ENCODE measurements at places on chromosomes 3 and 15.

- DNase-seq = peak; percentile 60
Observed at GRCh38 chr15:89003865-89004725, 84.2 kb upstream of the ABHD2 start.

DNA sequence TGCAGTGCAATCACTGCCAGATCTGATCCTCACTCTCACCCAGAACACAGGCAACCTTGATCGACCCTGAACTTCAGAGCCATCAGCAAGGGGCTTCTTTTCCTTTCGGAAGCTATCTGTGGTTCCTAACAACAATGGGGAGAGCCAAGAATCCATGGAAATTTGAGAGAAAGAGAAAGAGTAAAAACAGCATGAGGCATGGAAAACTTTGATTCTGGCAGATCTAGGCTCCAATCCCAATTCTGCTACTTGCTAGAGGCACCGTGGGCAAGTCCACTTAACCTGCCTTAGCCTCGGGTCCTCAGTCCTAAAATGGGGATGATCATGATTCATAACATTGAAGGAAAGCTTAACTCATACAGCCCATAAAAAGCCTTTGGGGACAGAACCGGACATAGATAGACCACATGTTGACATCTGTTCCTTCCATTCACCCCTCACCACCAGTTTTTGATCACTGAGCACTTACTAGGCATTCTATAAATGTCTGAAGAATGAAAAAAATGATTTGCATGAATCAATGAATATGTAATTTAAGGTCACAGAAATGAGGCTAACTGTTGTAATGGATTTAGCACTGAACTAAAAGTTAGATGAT lies 605.7 kb upstream of the CFAP20DC start:
- DNase-seq = no peak

- no peak for DNase-seq
Observed at GRCh38 chr3:64240396-64240795, 15.1 kb upstream of the PRICKLE2 start.

DNA sequence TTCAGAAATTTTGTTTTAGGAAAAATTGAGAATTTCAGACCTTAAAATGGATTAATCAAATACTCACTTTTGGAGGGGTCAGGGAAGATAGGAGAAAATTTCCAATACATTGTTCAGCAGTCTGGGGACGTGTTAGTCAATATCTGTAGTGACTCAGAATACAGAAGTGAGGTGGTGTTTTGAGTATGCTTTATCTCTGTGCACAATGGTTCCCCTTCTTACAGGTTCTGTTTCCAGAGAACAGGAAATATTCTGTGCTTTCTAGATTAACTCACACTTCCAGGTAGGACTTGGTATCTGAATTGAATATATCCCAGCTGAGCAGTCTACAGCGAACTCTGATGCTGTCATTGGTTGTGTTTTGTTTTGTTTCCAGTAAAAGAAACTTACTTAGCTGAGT lies 30.7 kb upstream of the CCDC54 start:
- no peak for DNase-seq

- DNase-seq = no peak
Observed at GRCh38 chr15:25947323-25948314, 84.5 kb upstream of the ATP10A start.
